ENCODE measurements at places on chromosomes 1 and 21. TPM values are rescaled to one million over a fixed set of nuclear protein-coding genes. Genes with fewer than 3 reads are reported as not detected.

- DNase-seq, result peak; percentile 43
These were observed 13.3 kb downstream of the TRIM11 start for GRCh38 chr1:228393268-228393701.

- no peak for DNase-seq
These were observed 55.8 kb downstream of the UROD start for GRCh38 chr1:45067806-45068205.

- no peak for DNase-seq
These were observed 180.7 kb downstream of the ZBTB18 start for GRCh38 chr1:244231572-244232315.

DNA sequence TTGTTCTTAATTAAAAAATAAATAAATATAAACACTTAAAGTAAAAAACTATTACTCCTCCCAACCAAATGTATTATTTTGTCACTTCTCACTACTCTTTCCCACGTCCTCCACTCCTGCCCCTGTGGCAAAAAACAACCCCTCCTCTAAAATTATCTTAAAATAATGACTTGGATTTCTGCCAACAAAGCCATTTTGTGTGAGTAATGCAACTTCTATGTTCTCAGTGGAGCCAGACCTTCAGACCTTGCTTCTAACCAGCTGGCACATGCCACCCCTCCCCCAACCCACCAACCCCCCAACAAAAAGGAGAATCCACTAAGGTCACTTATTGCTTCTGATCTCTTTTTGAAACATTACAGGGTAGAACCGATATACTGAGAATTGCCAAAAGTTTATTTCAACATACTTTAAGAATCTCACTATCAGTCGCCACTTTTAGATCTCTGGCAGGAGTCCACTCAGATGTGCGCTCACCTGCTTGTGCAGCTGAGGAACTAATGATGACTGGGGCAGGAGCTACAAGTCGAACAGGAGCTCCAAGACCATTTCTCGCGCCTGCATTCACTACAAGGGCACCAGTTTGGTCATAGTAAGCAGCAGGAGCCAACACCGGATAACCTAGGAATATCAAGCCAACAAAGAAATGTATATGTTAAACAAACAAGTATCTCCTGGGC, 58.3 kb upstream of the SDC3 start:
- no peak for DNase-seq

DNA sequence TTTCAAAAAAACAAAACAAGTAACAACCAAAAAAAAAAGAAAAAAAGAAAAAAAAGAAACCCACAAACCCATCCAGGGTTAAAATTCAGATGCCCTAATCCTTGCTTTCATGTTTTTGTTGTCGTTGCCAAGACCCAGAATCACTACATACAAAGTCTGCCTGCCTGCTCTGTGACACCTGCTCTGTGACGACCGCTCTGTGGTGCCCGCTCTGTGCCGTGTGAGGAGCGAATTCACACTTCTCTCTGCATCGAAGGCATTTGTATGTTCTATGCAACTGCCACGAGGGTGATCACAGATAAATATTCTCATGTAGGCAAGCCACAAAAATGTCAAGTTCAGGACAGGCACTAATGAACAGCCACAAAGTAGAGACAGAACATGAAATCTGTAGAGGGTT, 178.6 kb downstream of the SLC45A1 start:
- DNase-seq, result no peak

DNA sequence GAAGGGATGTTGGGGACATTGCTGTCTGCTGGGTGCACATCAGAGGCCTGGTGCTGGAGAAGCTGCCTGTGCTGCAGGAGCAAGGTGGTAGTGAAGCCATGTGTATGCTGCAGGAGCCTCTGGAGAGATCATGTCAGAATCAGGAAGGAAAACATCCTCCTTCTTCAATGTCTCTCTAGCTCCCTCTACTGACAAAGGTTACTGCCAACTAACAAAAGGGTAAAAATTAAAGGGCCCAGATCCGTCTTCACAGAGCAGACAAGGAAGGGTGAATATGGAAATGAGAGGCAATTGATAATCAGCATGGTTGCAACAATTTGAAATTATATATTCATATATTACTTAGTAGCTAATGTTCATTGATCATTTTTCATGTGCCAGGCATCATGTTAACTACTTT, 32.2 kb downstream of the FAM177B start:
- no peak for DNase-seq

GRCh38 chr1:248755517-248755916, at the start of gene LYPD8:
TSS of gene LYPD8 (minus strand) at chr1:248755759. CDS start at chr1:248751081, 4,678 bp downstream.
- DNase-seq, result no peak

- DNase-seq, result no peak
These were observed 27.9 kb downstream of the RIMS3 start for GRCh38 chr1:40637470-40638007.

DNA sequence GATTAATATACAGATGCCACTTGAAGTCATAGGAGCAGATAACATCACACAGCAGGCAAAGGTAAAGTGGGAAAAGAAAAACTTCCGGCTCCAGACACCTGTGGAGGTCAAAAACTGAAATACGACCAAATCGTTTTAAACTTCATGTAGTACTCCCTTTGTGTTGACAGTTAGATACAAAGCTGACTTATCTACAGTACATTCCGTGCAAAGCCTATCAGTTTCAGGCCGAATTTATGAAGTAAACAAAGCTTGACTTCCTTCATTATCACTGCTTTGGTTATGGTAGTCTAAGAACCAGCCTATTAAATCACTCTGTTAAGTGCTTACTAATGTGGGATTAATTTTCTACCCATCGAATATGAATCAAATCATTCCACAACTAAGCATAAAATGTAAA, 156.3 kb downstream of the SMYD3 start:
- DNase-seq, result no peak

- no peak for DNase-seq
These were observed 32.7 kb downstream of the XCL1 start for GRCh38 chr1:168608796-168609715.

DNA sequence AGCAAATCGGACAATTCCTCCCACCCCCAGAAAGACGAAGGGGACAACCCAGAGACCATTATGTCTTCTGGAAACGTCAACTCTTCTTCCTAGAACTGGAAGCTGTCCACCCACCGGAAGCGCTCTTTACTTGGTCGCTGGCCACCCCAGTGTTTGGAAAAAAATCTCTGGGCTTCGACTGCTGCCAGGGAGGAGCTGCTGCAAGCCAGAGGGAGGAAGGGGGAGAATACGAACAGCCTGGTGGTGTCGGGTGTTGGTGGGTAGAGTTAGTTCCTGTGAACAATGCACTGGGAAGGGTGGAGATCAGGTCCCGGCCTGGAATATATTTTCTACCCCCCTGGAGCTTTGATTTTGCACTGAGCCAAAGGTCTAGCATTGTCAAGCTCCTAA, 3.2 kb downstream of the S1PR1 start:
- DNase-seq, result no peak

DNA sequence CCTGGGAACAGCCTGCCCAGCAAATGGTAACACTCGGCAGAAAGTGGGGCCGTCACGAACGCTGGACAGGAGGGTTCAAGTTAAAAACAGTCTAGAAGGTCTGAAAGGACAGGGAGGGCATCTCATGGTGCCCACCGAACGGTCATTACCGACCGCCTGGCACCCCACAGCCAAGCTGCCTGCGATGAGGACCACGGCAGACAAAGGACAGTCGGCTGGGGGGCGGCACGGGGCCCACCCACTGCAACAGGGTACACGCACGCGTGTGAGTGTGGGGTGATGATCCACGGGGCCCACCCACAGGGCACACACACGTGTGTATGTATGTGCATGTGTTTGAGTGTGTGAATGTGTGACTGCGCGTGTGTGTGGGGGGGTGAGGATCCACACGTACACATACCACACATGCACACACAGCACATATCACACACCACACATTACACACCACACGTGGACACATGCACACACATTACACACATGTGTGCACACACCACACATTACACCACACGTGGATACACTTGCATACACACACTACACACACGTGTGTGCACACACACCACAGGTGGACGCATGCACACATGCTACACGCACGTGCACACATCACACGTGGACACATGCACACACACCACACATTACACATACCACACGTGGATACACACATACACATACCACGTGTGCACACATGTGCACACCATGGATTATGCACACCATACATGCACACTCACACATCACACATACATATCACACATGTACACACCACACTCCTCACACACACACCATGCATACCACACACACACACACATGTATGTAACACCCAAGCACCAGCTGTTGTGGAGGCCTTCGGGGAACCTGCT, 63.2 kb downstream of the SLC19A1 start:
- DNase-seq, result peak; percentile 61

DNA sequence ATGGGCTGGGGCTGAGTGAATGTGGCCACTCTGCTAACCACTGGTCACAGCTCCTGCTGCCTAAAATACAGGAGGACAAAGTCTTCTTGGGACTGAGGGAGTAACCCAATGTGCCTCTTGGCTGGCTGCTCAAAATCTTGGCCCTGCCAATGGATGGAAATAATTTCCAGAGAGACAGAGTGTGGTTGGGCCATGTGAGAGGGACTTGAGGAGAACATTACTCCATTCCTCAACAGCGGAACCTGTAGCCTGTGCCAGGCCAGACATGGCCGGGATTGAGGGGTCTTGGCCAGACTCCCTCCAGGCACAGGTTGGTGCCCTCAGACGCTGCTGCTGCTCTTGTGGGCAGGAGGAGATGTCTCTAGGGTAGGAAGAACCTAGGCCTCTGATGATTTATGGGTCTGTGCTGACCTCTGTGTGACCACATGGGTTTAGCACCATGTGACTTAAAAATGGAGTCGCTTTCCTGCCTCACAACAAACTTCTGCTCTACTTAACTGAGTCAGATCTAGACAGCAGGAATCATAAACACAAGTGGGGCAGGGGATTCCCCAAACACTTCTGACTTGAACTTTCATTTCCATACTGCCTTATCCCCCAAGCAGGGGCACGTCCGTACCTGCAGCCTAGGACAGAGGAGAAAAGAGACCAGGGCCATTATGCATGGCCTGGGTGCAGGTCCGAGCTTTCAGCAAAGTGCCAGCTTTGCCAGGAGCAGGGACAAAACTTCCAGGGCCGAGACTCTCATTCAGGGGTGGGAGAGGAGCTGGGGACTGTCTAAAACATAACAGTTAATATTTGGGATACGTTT, 79.2 kb downstream of the CD34 start:
- DNase-seq, result no peak

- DNase-seq, result no peak
These were observed 102.6 kb downstream of the KIAA0319L start for GRCh38 chr1:35454616-35455015.

DNA sequence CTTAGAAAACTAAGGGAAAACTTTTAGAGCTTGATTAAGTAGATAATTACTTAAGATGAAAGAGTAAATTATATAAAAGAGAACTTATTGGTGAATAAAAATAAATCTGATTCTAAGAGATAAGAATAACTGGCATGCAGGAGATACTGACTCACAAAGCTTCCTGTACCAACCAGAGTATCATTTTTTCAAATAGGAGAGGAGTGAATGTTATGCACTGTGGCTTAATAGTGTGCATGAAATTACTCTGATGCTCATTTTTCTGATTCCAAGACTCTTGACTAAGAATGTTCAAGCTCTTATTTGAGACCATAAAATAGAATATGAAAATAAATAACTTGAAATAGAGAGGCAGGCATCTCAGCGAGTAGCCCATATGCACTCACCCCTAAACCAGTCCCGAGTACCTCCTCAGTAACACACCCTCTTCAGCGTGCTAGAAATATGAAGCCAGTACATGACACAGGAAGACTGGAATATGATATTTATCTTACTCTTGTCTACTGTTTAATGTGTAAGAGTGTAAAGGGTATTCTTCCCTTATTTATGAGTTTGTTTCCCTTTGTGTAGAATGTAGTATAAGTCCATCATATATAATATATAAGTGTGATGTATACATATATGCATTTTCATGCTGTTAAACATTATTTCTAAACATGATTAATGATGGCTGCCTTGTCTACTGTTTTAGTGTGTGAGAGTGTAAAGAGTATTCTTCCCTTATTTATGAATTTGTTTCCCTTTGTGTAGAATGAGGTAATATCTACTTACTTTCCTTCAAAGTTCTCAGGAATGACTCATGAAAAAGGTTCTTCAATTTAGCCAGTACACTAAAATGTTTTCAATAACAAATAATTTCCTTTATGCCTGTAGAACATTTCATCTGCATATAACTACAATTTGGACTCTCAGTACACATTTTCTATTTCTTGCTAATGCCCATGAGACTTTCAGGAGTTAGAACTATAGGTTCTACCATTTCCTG, 99.2 kb upstream of the PALMD start:
- no peak for DNase-seq

- DNase-seq, result no peak
These were observed 138.5 kb downstream of the SLC45A1 start for GRCh38 chr1:8456308-8456912.

GRCh38 chr1:219692981-219693380, 80.1 kb upstream of the ZC3H11B start:
- DNase-seq, result no peak

DNA sequence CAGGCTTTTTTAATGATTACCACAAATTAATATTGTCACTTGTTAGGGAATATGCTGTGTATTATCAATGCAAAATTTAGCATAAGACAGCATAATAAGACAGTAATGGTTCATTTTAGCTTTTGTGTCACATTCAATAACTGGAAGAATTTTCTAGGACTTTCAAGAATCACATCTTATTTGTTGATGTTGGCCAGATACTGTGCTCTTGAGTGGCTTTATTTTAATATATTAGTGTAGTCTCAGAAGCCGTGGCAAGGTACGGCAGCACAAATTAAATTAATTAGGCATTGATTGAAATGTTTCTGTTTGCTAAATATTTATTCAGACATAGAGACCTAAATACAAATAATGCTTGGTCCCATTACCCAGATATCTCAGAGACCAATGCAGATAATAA, 10.4 kb downstream of the IFI44L start:
- DNase-seq, result no peak

- DNase-seq, result no peak
These were observed 365.8 kb downstream of the KIF26B start for GRCh38 chr1:245520611-245521010.

- no peak for DNase-seq
These were observed 70.8 kb upstream of the RHOU start for GRCh38 chr1:228664399-228664914.

DNA sequence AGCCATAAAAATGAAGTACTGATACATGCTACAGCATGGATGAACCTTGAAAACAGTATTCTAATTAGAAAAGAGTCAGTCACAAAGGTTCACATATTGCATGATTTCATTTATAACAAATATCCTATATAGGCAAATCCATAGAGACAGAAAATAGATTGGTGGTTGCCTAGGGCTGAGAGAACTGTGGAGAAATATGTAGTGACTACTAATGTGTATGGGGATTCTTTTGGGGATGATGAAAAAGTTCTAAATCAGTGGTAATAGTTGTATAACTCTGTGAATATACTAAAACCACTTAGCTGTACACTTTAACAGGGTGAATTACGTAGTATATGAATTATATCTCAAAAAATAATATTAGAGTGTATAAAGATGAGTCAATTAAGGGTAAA, 45.8 kb downstream of the RNF115 start:
- DNase-seq, result no peak

WNT4 gene
- total RNA-seq, result not detected

FOXD3 gene
- 0.19 TPM for total RNA-seq

C1orf159 gene
- total RNA-seq, result 2.9 TPM

EFNA3 gene
- total RNA-seq, result 1.1 TPM

IGSF21 gene
- total RNA-seq, result 1.6 TPM

SPRR5 gene
- total RNA-seq, result not detected

CELA3B gene
- not detected for total RNA-seq

RSPH1 gene
- not detected for total RNA-seq
